H9 (cell line): ENCODE measurements at places on chromosomes 1 and 21.

GRCh38 chr1:244636488-244637259, 16.3 kb upstream of the DESI2 start:
- DNase-seq, result no peak

GRCh38 chr1:3033040-3033789, 11.9 kb downstream of the ACTRT2 start:
- no peak for DNase-seq

DNA sequence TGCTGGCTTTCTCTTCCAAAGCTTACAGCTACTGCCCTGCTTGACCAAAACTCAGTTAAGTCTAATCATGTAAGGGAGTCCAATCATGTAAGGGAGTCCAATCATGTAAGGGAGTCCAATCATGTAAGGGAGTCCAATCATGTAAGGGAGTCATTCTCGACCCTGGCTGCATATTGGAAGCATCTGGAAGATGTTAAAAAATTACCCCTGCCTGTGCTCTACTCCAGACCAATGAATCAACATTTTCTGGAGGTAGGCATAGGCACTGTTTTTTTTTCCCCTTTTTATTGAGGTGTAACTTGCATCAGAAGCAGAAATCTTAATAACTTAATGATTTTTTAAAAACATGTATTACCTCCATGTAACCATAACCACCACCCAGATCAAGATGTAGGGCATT, 9.4 kb downstream of the PIGP start:
- DNase-seq, result no peak

DNA sequence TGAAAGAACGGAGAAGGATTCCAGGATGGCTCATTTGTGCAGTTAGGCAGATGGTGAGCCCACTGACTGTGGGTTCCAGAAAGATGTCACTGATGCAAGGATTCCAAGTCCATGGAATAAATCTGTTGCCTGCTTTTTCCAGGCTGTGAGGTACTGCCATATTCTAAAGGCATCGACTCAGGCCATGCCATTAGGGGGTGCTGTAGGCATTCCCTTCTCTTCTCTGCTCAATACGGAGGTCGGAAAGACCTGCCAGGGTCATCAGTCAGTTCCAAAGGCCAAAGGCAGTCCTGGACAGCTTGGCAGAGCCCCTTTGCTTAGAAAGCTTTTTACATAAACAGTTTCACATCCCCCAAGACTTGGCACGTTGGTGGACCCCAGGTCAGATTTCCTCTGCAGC, 31.7 kb upstream of the TMEM125 start:
- DNase-seq, result peak; percentile 80

DNA sequence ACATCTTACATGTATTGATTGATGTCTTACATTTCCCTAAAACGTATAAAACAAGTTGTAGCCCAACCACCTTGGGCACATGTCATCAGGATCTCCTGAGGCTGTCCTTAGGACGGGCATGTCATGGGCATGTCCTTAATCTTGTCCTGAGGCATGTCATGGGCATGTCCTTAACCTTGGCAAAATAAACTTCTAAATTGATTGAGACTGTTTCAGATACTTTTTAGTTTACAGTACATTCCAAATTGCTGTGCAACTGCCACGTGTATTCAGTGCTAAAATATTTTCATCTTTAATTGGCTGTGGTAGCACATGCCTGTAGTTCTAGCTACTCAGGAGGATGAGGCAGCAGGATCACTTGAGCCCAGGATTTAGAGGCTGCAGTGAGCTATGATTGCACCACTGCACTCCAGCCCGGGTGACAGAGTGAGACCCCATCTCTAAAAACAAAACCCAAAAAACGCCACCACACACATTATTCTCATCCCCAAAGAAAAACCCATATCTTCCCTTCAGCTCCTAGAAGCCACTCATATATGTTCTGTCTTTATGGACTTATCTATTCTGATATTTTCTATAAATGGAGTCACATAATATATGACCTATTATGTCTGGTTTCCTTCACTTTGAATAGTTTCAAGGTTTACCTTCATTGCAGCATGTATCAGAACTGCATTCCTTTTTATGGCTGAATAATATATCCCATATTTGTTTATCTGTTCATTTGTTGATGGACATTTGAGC, 96.0 kb upstream of the BTG3 start:
- DNase-seq, result no peak

- no peak for DNase-seq
Observed at GRCh38 chr21:39056636-39057035, 126.6 kb downstream of the PSMG1 start.

- DNase-seq, result no peak
Observed at GRCh38 chr1:3518256-3518655, 63.8 kb downstream of the ARHGEF16 start.

- no peak for DNase-seq
Observed at GRCh38 chr1:21680381-21680780, 11.2 kb upstream of the RAP1GAP start.

DNA sequence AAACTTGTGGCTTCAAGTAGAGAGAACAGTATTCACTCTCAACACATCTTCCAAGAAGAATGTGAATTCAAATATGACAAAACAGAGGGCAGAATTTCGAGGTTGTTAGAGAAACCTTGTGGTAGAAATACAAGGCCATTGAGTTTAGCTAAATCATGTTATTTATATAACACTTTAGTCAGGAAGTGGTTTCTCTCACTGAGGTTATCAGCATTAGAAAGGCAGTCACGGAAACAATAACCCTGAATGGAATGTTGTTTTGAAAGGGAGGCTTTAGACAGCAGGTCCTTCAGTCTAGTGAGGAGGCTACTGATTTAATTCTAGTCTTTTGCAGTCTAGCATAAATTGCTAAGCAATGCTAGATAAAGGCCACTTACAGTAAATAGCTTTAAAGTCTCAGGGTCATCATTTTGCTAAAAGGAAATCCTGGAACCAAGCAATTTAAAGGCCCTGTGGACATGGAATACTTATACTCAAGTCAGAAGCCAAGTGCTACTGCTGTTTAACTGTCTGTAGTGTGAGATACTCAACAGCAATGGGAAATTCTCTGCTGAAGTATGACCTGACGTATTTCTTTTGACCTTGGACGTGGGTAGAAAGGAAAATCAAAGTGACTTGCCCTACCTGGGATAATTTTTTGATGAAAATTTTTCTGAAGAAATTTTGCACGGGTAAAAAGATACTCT, 89.0 kb upstream of the CHODL start:
- no peak for DNase-seq

GRCh38 chr1:186055846-186056245, 319.2 kb downstream of the TPR start:
- no peak for DNase-seq

- DNase-seq, result peak; percentile 67
Observed at GRCh38 chr1:205396967-205397616, 24.8 kb downstream of the LEMD1 start.

- no peak for DNase-seq
Observed at GRCh38 chr1:203306965-203307541, 1.7 kb downstream of the BTG2 start.

GRCh38 chr21:21213297-21213696, 215.1 kb downstream of the NCAM2 start:
- no peak for DNase-seq

DNA sequence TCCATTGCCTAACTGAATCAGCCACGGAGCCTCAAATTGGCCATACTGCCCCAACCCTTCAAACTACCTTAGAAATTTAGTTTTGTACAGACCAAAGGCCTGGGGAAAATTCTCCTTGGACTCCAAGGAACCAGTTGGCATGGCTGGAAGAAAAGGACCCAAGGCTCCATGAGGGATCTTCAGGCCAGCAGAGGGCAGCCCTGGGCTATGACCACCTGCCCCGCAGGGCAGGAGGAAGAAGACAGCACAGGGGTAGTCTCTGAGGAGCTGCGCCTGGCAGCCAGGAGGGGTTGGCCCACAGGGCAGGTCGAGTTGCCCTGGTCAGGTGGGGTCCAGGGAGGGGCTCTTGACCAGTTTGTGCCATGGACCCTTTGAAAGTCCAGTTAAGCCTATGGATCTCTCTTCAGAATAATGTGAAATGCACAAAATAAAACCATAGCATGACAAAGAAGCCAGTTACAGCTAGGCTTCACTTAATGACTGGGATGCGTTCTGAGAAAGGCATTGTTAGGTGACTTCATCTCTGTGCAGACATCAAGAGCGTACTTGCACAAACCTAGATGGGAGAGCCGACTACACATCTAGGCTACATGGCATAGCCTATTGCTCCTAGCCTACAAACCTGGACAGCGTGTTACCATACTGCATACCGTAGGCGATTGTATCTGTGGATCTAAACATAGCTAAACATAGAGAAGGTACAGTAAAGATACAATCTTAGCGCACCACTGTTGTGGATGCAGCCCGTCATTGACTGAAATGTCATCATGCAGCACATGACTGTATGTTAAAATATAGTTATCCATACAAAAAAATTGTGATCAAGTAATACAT, 26.1 kb downstream of the CACNA1S start:
- peak; percentile 77 for DNase-seq
